Nephron progenitor cell (in vitro differentiated cells): ENCODE measurements at places on chromosomes 4 and X.

- DNase-seq = no peak
These were observed 70.7 kb upstream of the TEX13C start for GRCh38 chrX:125248931-125249330.

GRCh38 chrX:31099536-31100090, 27.8 kb upstream of the FTHL17 start:
- DNase-seq = no peak

- no peak for DNase-seq
These were observed 443.6 kb downstream of the IL15 start for GRCh38 chr4:142079959-142080358.

- no peak for DNase-seq
These were observed 13.4 kb upstream of the NAF1 start for GRCh38 chr4:163180090-163180489.

GRCh38 chrX:17537723-17538243, 162.8 kb downstream of the NHS start:
- DNase-seq = no peak

DNA sequence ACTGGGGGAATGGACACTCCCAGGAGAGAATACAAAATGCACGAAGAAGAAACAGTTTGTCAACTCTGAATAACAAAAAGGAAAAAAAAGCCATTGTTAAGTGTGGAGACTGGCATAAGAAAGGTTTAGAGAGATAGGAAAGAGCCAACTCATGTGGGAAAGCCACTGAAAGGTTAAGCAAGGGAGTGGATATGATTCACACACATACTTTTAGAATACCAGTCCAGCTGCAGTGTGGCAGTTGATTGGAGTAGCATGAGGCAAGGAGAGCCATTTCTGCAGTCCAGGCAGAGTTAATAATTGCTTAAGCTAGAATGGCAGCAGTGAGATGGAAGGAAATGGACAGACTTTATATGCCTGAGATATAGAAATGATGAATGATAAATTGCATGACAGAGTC, 36.9 kb upstream of the ADAD1 start:
- DNase-seq = no peak

- DNase-seq = no peak
These were observed 503.0 kb upstream of the BOD1L1 start for GRCh38 chr4:14130551-14130950.

GRCh38 chr4:66575008-66575696, 904.9 kb upstream of the EPHA5 start:
- DNase-seq = no peak

DNA sequence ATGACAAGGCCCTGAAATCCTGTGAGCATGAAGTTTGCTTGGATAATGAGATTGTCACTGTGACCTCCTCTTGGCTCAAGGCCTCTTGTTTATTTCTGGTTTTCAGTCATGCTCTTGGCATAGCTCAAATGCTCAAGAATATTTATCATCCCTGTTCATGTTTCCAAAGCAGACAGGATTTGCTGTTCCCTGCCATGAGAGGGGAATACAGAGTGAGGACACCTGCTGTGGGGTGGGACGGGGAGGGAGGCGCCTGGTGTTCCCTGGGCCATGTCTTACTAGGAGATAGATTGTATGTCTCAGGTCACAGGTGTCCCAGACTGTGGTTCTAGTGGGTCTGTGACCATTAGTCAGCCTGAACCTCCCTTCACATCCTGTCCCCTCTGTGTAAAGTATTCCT, 34.9 kb upstream of the SH3RF1 start:
- no peak for DNase-seq

GRCh38 chr4:159396151-159396550, 293.3 kb downstream of the RAPGEF2 start:
- no peak for DNase-seq

DNA sequence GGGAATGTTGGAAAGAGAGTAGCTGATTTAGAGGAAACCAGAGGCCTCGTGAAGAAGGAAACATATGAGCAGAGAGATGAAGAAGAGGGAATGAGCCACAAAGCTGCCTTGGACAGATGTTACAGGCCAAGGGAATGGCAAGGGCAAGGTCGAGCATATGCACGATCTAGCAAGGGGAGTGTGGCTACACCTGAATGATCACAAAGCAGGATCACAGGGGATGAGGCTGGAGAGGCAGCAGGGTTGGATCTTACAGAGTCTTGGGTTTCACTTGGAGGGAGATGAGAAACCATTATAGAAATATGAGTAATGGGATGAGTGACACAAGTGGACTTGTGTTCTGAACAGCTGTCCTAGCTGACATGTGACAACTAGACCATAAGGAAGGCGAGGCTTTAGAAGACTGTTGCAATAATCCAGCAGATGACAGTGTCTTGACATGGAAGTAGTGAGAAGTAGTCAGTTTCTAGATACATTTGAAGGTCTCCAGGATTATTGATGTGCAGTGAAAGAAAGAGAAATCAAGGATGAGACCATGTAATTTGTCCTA, 58.7 kb downstream of the RASGEF1B start:
- DNase-seq = no peak

- DNase-seq = no peak
These were observed 153.9 kb downstream of the CEP135 start for GRCh38 chr4:56102601-56103000.

DNA sequence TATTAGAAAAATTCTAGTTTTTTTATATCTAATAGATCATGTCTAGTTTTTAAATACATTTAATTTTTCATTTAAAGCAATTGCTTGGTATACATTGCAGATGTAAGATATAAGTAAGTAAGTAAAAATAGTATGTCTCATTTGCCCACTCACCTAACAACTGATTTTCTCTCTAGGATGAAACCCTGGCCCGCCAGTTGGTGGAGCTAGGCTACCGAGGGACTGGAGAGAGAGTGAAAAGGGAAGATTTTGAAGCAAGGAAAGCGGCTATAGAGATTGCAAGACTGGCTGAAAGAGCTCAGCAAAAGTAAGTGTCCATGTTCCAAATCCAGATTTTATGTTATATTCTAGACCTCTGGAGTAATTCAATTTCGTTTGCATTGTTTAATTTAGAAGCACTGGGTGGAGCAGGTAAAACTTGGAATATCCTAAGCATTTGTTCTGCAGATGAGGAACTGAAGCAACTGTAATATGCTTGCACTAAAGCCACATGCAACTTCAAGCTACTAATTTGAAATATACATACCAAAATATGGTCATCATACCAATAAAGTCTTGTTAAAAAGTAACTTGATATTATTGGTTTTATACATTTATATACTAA, 27.1 kb downstream of the CFAP299 start:
- DNase-seq = peak; percentile 55

- DNase-seq = no peak
These were observed 21.3 kb upstream of the AADAT start for GRCh38 chr4:170111085-170111484.

GRCh38 chr4:134888156-134888555, 686.6 kb upstream of the PABPC4L start:
- no peak for DNase-seq

GRCh38 chr4:146485968-146486367, 35.8 kb downstream of the SLC10A7 start:
- no peak for DNase-seq

DNA sequence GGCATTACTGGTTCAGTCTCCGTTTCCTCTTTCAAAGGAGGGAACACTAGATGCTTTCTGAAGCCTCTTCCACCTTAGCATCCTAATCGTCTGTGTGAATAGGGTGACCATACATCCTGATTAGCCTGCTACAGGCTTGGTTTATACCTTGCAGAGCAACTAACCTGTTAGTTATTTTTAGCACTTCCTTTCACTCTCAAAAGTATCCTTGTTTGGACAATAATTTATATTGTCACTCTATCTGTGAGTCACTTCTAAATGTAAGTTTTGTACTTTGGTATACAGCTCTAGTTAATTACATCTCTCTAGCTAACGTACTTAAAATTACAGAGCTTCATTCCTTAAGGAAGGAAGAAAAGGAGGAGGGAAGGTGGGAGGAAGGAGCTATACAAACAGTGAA, 174.5 kb downstream of the GPC3 start:
- DNase-seq = no peak

DNA sequence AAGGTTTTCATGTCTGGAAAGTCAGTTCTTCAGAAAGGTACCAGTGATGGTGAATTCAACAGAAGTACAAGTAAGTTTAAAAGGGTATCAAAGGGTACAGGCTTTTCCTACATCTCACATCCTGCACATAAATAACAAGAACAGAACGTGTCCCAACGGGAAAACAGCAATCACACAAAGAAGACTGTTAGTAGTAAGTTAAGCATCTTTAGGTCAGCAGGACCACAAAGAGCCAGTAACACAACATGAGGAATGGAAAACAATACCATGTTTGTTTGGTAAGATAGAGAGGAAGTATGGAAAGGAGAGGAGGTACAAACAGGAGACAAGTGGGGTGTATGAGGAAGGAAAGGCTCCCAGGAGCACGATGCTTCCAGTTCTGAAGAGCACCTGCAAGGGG, 43.2 kb downstream of the SAT1 start:
- DNase-seq = no peak

DNA sequence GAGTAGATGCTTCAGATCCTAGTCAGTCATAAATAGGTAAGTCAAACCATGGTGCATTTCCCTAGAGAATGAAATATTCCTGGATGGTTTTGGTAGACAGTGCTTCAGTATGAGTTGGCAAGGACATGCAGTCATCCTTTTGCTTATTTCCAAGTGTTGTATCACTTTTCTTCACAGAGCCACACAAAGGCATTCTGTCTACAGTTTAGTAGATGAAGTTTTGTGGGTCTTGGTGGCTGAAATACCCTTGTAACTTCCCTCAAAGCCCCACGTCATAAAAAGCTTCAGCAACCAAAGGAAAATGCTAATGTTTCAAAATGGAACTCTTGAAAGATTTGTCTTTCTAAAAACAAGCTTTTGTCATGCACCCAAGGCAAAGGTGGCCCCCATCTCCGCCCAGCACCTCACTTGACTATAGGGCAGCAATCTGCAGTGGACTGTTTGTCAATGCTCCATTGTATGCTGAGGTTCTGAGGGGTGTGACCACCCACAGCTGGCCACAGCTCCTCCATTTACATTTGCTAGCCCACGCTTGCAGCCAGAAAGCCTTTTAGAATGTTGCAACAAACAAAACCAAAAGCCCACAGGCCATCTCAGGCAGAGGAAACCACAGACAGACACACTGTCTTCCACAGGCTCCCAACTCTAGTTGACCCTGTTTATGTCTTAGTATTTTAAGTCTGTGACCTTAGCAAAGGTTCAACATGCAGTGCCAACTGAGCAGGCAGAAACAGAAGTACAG, 87.1 kb upstream of the FAM9C start:
- DNase-seq = no peak

- no peak for DNase-seq
These were observed 43.8 kb downstream of the WWC2 start for GRCh38 chr4:183142571-183143550.

DNA sequence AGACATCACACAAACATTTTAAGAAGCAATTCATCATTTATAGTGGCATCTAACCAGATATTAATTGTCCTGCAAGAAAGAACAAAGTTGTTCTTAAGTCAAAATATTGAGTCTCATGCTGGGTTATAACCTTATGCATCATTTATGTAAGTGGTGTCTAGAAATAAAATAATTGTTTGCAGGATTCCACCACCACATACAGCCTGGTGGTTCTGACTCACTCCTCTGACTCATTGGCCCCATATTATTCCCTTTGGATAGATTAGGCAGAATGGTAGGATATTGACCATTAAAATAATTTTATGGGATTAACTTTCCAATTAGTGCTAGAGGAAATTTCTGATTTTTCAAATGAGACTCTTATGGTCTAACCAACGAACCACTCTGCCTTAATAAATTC, 384.5 kb downstream of the GRXCR1 start:
- no peak for DNase-seq

- no peak for DNase-seq
These were observed 298.0 kb downstream of the C4orf33 start for GRCh38 chr4:129393976-129394375.

- DNase-seq = peak; percentile 77
These were observed 85.9 kb downstream of the AASDH start for GRCh38 chr4:56301181-56301996.

GRCh38 chr4:89204624-89205023, 93.3 kb downstream of the TIGD2 start:
- no peak for DNase-seq

- no peak for DNase-seq
These were observed 69.3 kb downstream of the NBDY start for GRCh38 chrX:56798339-56798711.

DNA sequence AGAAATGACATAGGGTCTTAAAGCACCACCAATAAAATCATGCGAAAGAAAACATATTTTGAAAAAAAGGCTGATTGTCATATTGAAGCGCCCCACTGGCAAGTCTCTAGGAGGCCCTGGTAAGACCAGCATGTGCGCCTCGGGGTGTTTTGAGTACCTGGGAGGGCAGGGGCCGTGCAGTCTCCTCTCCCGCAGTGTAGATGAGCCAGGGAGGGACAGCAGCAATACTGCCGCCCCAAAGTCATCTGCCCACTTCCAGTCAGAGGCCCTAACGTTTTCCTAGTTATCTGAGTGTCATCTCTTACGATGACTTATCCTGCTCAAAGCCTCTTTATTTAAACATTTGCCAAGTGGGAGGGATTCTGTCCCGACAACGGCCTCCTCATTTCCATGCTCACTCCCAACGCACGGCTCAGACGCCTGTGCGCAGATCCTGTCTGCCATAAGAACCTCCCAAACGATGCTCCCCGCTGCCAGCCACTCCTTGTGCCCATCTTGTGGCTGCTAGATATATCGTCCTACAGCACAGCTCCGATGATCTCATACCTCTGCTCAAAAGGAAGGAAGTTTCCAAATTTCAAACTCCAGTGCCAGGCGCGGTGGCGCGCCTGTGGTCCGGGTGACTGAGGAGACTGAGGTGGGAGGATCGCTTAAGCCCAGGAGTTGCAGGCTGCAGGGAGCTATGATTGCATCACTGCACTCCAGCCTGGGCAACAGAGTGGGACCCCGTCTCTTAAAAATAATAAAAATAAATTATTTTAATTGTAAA, 17.2 kb upstream of the SCRG1 start:
- DNase-seq = no peak

DNA sequence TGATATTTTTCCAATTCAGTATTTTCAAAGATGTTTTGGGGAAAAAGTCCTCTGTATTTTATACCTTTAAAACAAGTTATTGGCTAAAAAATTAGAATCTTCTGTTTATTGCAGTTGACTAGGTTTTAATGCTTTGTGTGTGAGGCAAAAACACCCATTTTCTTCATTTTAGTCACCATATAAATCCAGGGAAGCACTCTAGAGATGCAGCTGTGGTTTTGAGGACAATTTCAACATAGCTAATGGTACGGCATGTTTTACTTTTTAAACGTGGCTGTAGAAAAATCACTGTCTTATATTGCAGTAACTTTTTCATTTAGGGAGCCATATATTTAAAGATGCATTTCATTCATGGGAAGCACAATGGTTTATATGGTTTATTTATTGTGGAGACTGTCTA, 129.1 kb upstream of the PITX2 start:
- no peak for DNase-seq

GRCh38 chr4:53734584-53735353, 143.5 kb upstream of the LNX1 start:
- DNase-seq = no peak
